ENCODE measurements at places on chromosomes 16 and 17.

DNA sequence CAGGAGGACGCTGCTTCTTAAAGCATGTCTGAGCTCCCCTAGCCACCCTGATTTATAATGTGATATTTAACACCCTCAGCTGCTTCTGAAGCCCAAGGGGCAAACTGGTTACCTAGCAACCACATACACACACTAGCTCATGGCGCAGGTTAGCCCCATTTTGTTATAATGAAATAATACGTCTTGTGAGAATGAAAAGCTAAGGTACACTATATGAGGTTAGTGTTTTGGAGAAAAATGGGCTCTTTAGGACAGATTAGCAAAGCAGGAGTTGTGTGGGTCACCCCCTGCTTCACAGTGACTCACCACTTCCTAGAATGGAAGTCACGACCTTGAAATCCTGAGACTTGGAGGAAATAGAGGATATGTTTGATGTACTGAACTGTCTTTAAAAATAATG is 404.8 kb upstream of the HSBP1 start:
- peak; percentile 52 for DNase-seq

- no peak for DNase-seq
Measured at GRCh38 chr17:18933102-18934058, 18.6 kb upstream of the SLC5A10 start.

- DNase-seq, result no peak
Measured at GRCh38 chr16:53415504-53415903, 18.8 kb upstream of the RBL2 start.

DNA sequence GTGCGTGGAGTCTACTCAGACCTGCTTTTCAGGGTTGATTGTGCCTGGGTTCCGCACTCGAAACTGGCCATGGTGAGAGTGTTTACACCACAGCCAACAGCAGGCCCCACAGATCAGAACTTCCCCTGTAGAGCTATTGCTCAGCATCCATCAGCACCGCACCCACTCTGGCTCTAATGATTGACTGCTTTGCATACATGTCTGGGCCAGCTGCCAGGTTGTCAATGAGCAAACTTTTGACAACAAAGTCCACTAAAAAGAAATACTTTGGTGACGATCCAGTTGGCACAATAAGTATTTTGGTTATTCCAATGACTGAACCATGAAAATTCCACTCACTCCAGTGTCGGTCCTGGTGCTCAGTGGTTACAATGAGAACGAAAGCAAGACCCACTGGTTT is 190.7 kb downstream of the FOXL1 start:
- no peak for DNase-seq

DNA sequence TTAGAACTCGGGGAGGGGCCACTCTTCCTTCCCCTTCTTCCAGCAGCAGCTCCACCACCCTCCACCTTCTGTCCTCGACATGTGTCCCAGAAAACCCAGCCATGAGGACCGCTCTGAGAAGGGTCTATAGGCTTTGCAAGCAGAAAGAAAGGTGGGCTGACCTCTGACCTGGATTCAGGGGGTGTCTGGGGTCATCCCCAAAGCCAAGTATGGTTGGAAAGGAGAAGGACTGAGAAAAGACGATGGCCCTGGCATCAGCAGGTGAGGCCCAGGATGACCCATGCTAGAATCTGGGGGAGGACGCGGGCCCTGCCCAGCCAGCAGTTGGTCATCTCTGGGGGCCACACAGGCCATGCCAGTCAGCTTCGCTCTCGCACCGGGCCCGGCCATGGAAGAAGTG is 6.1 kb upstream of the SMIM5 start:
- no peak for DNase-seq

DNA sequence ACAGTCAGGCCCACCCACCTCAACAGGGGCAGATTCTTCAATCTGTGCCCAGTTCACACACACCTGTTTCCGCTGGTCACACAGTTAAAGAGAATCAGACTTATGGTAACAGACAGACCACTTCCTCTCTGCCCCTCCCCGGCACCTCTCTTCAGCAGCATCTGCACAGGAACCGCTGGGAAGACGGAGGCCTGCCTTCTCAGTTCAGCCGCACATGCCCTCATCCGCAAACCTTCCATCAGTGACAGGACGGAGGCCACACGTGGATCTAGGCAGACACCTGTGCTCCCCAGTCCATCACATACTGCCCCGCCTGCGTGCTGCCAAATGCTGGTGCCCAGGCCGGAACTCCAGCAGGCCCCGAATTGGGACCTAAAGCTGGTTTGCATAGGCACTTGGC is 10.3 kb downstream of the PHB1 start:
- no peak for DNase-seq

- no peak for DNase-seq
Measured at GRCh38 chr17:53219821-53220220, 602.9 kb upstream of the KIF2B start.

GRCh38 chr17:35082073-35082657 is 18.7 kb upstream of the RFFL start:
- DNase-seq, result peak; percentile 30

DNA sequence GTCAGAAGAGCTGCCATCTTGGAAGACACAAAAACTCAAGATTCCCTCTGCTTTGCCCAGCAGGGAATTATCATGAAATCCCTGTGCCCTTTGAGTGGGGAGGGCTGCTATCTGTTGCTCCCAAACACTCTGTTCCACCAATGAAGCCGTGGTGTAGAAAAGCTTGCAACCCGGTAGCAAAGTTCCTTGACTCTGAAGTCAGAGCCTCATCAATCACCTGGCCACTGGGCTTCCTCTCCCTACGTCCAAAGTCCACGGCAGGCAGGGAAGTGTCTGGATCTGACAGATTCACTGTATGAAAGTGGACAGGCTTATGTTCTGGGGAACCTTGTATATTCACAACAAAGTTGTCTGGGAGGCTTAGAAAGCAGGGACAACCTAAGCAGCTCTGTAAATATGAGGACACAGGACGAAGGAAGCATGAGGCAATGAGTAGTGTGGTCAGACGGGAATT is 343.3 kb downstream of the SLC39A11 start:
- no peak for DNase-seq
